ENCODE measurements at places on chromosomes 5 and 9.

DNA sequence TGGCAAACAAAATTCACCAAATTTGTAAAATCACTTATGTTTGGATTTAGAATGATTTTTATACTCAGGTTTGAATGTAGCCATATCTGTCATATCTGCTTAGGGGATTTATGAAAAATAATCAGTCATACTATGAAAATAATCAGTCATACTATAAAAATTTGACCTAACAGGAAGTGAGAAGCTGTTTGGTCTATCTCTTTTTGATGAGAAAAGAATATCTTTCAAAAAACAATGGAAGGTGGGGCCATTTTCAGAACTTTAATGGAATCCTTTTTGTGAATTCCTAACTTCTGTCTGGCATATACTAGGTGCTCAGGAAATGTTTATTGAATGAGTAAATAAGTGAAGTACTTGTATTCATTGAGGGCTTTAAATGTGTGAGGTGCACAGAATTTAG lies 70.1 kb downstream of the CWC27 start:
- DNase-seq, result no peak

- no peak for DNase-seq
Measured at GRCh38 chr5:1207555-1207954, 6.2 kb downstream of the SLC6A19 start.

GRCh38 chr9:127253446-127253845 lies 11.1 kb upstream of the GARNL3 start:
- DNase-seq, result no peak

DNA sequence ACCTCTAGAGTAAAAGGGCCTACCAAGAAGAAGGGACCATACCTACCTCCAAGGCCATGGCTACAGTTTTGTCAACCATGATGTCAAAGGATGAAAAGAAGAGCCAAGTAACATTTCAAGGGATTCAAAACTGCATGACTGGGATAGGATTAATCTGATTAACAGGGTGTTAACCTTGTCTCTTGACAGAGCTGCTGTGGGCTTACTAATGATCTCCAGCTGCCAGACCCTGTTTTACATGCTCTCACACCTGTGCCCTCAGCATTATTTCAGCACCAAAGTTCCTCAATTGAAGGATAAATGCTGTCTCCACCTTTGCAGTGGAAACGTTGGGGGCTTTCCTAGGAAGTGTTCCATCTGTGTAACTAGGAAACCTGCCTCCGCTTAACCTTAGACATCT lies 78.3 kb downstream of the DMAC1 start:
- DNase-seq, result no peak

GRCh38 chr5:150505816-150506215 lies 2.1 kb upstream of the NDST1 start:
- no peak for DNase-seq

DNA sequence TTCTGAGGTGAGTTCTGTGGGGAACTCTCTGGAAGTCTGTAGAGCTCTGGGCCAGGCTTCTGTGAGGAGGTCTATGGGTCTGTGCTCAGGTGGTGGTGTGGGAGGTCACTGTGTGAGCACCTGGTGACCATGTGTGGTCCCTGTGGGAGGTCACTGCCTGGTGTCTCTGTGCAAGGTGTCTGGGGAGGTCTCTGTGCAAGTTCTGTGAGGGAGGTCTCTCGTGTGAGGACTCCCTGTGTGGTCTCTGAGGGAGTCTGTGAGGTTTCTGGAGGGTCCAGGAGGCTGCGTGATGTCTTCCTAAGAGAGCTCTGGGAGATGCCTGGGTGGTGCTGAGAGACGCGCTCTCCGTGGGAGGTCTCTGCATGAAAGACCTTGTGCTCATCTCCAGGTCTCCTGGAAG lies 6.0 kb upstream of the SPATA31E1 start:
- no peak for DNase-seq

DNA sequence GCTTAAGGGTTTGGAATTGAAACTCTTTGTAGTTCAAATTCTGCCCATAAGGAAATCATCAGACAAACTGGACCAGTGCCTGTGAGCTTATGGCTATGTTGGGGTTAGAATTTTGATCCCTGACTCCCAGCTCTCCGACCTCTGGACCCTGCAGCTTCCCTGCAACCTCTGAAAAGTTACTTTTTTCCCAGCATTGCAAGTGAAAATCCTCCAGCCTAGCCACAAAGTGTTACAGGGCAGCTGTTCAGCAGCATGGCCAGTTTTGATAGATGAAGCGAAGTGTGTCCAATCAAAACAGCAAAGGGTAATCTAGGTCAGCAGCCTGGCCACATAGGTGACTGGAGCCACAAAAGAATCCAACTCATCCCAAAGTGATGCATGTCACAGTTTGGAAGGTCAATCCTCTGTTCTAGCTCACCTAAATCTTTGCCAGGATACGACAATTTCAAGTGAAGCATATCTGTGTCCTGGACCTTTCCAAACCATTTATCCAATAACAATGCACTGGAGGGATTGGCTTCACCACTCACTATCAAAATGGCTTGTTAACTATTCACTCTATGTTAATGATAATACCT lies 4.7 kb upstream of the CPEB4 start:
- no peak for DNase-seq

DNA sequence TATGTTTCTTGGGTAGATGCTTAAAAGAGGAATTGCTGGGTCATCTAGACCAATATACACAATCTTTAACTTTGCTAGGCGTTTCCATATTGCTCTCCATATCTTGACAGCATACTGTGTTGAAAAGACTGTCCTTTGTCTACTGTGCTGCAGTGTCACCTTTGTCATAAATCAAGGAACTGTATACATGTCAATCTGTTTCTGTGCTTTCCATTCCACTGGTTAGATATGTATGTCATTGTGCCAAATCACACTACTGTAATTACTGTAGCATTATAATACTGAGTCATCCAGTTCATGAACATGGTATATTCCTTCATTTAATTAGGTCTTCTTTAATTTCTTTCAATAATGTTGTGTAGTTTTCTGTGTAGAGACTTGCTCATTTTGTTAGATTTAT lies 149.7 kb upstream of the RASGRF2 start:
- DNase-seq, result no peak
